ENCODE measurements at places on chromosomes 5 and 9. TPM values are rescaled to one million over a fixed set of nuclear protein-coding genes. Genes with fewer than 3 reads are reported as not detected.

- DNase-seq, result no peak
Measured at GRCh38 chr9:5920860-5921328, 30.2 kb downstream of the MLANA start.

DNA sequence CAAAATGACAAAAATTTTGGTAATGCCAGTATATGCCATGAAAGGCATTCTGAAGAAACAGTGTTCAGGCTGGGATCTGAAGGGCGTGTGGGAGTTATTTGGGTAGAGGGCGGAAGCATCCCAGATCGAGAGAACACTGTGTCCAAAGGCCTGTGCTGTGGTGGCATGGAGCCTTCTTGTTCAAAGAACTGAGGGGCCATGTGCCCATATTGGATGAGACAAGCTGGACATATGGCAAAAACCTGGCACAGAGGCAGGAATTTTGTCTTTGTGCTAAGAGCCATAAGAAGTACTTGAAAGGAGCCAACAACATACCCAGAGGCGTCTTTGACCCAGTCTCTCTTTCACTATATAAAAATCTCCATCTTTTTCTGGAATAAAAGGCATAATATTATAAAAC is 128.0 kb downstream of the SYK start:
- no peak for DNase-seq

DNA sequence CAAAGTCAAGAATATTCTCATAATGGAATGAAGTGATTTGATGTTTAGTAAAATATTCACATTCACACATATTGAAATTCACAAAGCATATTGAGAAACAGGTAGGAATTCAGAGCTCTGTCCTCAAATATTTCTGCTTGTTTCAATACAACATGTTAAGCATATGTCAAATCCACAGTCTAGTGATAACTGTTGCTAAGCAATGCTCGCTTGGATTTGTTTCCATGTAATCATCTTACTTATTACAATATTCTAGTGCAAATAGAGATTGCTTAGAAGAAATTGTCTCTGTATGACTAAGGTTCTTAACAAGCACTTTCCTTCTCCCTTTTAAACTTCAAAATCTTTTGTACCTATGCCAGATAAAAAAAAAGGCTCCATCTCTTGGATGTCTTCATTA is 995.7 kb downstream of the CDH18 start:
- no peak for DNase-seq

DNA sequence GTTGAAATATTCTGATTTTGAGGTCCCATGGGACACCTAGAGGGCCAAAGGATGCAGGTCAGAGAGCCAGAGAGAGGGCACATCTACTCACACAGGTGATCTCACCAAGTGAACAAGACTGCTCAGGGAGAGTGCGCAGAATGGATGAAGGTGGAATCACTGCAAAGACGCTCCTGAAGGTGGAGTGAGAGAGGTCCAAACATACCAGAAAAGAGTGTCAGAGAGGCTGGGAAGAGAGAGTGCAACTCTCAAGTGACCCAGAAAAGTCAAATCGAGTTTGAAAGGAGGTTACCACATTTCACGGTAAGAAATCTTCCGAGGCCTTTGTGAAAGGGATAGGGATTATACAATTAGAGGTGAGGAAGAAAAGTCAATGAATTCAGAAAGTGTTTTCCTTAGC is 173.4 kb downstream of the EPB41L4A start:
- no peak for DNase-seq

The CAVIN4 gene
- 79.3 TPM for total RNA-seq

- no peak for DNase-seq
Measured at GRCh38 chr9:130220352-130220751, 45.2 kb upstream of the HMCN2 start.
